ENCODE measurements at places on chromosomes 4 and X.

DNA sequence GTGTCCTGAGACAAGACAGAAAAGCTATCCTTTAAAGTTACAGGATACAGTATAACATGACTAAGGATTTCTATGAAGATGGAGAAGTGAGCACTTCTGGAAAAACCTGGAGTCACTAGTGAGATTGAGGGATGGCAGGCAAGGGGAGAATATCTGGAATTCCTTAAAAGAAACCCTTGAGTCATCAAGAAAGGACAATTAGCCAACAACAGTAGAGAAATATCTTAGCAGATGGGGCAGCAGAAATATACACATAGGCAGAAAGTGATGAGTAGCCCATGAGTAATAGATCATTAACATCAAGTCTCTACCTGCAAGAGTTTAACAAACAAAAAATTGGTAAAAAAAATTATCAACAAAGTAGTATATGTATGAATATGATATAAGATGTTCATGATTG is 858.8 kb upstream of the FRG1 start:
- DNase-seq: no peak

GRCh38 chrX:43644124-43644701 is 11.9 kb upstream of the MAOA start:
- no peak for DNase-seq

GRCh38 chrX:119991005-119991787 is 47.6 kb upstream of the NKAP start:
- no peak for DNase-seq

GRCh38 chrX:137044893-137045292 is 11.1 kb upstream of the GPR101 start:
- DNase-seq: no peak

- DNase-seq: no peak
Observed at GRCh38 chrX:38154340-38154739, 66.3 kb downstream of the SRPX start.

- DNase-seq: no peak
Observed at GRCh38 chr4:6009452-6009851, 8.8 kb downstream of the C4orf50 start.

- DNase-seq: no peak
Observed at GRCh38 chr4:88697141-88697540, 488 bp downstream of the NAP1L5 start.

DNA sequence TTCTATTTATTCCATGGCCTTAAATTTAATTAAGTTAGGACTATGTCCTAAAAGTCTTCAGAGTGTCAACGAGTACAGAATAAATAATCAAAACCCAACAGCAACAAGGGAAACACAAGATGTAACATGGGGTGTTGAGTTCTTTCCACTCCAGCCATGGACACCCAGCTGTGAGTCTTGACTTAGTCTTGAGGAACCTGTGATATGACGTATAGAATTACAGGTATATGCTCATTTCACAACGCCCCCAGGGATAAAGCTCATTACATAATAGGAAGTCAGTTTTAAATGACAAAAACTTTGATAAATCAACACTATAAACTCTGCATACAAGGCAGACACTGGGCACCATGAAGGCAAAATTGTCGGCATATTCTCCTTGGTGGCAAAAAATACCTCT is 200.0 kb upstream of the CASK start:
- no peak for DNase-seq

DNA sequence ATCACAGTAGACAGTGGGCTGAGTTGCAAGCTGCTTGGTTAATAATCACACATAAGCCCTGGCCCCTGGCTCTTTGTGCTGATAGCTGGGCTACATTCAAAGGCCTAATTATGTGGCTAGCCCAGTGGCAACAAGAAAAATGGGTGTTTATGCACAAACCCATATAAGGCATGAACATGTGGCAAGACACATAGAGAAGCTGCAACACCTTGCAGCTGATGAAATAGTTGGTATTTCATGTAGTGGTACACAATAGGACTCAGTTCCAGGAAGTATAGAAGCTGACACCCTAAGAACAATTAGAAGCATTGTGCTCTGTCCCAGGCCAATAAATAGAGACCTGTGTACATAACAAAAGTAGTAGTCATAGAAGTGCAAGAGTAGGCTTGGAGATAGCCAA is 14.6 kb upstream of the ZNF630 start:
- no peak for DNase-seq

DNA sequence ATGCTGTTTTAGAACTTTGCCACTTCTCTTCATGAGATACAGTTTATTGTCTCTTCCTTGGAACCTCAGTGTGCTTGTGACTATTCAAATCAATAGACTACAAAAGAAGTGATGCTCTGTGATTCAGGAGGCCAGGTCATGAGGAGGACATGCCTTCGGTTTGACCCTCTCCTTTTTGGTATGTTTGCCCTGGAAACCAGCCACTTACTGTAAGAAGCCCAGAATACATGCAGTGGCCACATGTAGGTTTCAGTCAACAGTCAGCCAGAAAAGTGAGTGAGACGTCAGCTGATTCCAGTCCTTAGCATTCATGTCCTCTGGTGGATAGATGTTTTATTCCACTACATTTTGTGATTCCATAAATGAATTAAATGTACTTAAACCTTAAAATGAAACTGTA is 328.7 kb downstream of the PCDH18 start:
- DNase-seq: no peak

- DNase-seq: no peak
Observed at GRCh38 chr4:148881860-148882643, 439.8 kb upstream of the NR3C2 start.

DNA sequence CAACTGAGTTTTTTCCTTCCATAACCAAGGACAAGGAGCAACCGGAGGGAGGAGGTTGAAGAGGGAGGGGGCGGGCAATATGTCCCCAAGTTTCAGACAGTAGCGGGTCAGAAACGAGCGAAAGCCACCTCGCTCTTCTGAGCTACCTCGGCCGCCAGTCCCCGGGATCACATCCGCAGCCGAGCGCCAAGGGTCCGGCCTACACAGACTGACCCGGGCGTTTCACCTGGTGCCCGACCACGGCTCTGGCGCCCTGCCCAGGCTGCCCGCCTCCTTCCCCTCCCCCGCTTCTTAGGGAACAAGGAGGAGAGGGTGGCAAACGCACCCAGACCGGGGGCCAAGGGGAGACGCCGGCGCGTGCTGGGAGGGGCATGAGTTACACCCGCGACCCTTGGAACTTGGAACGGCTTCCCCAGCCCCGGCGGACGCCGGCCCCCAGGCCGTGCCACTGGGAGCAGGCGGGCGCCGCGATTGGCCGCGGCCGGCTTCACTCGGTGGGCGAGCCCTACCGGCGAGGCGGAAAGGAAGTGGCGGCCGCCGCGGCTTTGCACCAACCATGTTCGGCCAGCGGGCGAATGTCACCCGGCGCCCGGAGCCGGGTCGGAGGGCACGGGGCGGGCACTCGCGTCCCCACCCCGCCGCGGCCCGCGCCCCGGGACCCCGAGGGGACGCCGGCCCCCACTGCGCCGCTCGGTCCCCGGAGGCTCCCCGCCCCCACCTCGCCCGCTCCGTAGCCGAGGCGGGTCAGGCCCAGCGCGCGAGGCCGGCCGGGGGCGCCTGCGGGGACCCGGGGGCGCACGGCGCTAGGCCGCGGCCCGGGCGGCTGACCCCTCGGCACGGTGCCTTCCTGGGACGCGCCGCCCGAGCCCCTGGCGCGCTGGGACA is 1.5 kb downstream of the IRF2 start:
- peak; percentile 91 for DNase-seq

- DNase-seq: peak; percentile 46
Observed at GRCh38 chr4:94403751-94404150, 48.0 kb upstream of the PDLIM5 start.

- no peak for DNase-seq
Observed at GRCh38 chr4:122012735-122013134, 60.9 kb upstream of the TRPC3 start.

GRCh38 chrX:18964026-18964425 is 19.9 kb downstream of the PHKA2 start:
- no peak for DNase-seq

- DNase-seq: peak; percentile 59
Observed at GRCh38 chrX:54492340-54492739, 3.7 kb downstream of the FGD1 start.

GRCh38 chr4:739569-739968 is 33.9 kb downstream of the PCGF3 start:
- DNase-seq: no peak

DNA sequence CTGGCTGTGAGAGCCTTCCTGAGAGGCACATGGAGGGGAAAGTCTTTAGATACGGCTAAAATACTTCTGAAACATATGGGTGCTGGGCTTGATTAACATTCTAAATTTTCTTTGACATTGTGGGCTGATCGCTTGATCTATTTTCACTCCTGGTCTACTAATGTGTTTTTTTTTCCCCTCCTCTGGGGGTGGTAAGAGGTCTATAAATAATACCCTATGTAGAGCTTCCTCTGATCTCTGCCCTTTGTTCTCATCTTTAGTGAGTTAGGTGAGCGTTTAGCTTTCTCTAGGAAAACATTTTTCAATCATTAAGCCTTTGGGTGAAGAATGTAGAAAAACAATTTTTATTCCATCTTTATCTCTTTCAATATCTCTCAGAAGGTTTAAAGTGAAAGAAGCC is 9.8 kb downstream of the SLC4A4 start:
- DNase-seq: no peak

DNA sequence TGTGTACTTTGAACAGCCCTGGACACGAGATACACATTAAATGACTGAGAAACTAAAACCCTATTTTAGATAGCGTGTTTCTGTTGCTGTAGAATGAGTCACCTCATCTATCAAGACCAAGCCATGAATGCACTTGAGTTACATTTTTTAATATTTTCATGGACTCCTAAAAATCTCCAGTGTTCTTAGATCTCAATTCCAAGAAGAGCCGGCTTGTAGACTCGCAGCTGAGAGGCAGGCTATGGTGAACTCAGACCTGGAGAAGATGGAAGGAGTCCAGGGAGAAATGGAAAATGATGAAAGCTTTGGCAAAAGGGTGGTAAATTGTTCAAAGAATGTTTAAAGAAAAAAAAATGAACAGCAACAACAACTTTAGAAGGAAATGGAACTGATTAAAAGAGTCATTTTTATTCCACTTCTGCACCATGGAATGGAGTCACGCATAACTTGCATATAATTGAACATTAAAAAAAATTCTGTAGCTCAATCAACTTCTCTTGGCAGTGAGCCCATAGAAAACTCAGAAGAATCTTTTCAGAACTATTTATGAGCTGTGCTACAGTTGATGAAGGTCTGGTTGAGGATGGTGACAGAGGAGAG is 129.8 kb downstream of the MXRA5 start:
- DNase-seq: no peak

GRCh38 chr4:85228264-85228663 is 246.7 kb upstream of the ARHGAP24 start:
- no peak for DNase-seq

- DNase-seq: no peak
Observed at GRCh38 chr4:67638136-67638535, 62.8 kb downstream of the UBA6 start.

DNA sequence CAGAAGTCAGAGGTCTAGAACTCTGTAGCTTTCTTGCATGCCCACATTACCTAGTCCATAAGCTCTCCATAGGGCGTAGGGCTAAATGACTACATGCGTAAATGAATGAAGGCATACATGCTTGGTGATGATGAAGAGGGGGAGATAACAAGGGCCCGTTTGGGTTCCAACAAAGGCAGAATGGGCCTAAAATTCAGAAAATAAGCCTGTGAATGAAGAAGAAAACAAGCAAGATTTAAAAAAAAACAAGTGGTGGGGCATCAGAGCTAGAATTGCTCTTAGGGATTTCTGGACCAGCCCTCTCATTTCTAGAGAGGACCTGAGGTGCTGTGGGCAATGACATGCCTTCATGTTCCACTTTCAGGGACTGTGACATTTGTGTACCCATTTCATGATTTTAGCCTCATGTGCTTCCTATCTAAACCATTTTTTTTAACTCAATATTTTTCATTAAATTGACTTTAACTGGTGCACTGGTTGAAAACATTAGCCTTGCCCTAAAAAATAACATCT is 12.1 kb downstream of the GPRIN3 start:
- DNase-seq: no peak

- DNase-seq: no peak
Observed at GRCh38 chrX:130772105-130772775, 130.8 kb downstream of the ENOX2 start.

GRCh38 chr4:74466242-74466641 is 21.3 kb downstream of the AREG start:
- no peak for DNase-seq

- no peak for DNase-seq
Observed at GRCh38 chr4:125938541-125938940, 623.8 kb downstream of the FAT4 start.

DNA sequence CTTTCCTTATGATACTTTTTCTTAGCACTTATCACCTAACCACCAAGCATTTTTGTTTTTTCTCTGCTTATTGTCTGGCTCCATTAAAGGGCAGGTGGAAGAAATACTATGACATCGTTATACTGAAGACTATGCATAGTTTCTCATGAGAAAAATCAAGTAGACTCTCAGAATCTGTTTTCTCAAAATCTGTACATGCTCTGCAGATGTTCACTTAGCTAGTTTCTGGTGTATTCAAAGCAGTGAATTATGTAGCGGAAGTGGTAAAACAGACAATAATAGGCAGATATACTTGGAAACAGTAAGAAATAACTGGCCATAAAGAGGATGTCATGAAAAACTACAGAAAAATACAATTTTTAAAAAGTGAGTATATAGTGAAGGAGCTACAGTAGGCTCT is 146.0 kb downstream of the STIM2 start:
- DNase-seq: no peak

All from tibial artery (tissue), 4 donors.